ENCODE measurements at places on chromosomes 1 and 21.

GRCh38 chr1:36465731-36466369 is 1.7 kb upstream of the MRPS15 start:
- DNase-seq, result no peak

DNA sequence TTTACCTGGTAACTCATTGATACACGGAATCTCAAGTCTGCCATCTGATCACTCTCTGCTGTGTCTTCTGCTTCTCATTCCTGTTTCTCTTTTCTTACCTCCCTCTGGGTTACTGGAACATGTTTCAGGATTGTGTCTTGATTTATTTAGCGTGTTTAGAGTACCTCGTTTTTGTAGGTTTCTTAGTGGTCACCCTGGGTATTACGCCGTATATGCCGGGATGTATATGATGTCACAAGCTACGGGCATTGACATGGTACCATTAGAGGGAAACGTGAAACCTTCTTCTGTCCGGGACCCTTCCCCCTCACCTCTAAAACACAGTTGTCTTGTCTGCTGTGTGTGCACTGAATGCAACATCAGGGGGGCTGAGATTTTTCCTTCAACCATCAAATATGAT is 2.8 kb downstream of the ACTRT2 start:
- peak; percentile 1 for DNase-seq

GRCh38 chr1:29032841-29033240 is 90.9 kb downstream of the TMEM200B start:
- DNase-seq, result no peak

DNA sequence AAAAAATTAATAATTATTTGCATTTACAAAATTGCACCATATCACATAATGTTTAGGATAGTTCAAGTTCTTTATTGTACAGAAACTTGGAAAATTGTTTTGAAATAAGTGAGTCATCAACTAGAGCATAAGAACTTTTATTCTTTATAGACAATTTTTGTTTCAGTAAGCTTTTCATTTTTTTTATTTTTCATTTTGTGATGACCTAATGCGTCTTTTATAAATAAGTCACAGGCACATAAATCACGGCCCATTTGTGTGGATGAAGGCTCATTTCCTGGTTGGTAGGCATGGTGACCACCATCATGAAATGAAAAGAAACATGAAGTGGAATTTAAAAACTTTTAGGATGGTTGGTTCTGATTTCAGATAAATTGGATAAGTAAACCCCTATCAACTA is 39.3 kb downstream of the SPAG17 start:
- no peak for DNase-seq

GRCh38 chr1:119647228-119647733 is 785 bp downstream of the ZNF697 start:
- DNase-seq, result no peak

DNA sequence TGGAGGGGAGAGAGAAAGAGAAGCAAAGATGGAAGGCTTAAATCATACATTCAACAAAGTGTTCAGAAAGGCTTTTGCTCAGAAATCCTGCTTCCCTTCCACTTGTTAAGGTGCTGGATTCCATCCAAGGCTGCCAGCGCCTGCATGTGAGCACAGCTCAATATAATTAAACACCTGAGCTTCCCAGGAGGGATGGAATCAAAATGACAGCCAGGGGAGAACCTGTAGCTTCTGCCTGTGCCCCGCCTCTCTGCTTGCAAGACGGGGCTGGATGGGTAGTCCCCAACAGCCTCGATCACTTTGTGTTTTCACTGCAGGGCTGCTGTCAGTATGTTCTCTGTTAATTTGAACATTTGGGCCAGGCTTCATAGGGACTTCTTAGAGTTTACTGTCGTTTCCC is 225.7 kb downstream of the KCNH1 start:
- DNase-seq, result no peak

DNA sequence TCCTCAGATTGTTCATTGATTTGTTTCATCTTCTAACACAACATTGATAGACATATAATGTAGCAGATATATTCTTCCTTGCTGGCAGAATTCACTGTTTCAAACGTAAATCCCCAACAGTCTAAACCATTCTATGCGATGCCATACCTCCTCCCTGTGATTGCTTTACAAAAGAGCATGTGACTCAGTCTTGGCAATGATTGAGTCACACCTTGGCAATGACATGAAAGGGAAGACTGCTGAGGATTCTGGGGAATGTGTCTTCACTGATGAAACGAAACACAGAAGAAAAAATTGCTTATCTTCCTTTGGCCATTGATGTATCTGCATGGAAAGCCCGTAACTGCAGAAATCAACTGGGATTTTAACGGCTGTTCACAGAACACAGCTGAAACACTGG is 409.6 kb upstream of the ZRANB2 start:
- DNase-seq, result no peak

GRCh38 chr1:15337656-15338402 is 71.9 kb upstream of the EFHD2 start:
- DNase-seq, result no peak

DNA sequence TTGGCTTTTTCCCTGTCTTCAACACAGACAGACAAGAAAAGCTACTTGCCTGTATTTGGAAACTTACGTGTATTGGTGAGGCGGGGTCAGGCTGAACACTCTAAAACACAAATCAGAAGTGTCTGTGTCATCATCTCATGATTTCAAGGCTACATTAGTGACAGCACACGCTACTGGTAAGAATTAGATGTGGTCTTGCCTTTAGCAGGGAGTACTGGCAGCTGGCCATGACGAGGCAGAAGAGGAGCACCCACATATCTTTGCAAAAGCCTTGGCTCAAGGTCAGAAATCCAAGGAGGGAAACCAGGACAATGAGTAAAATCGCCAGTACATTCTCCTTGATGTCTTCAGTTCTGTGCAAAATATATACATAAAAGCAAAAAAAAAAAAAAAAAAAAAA is 77.7 kb downstream of the PCNX2 start:
- no peak for DNase-seq

GRCh38 chr21:34941162-34941561 is 107.9 kb downstream of the RUNX1 start:
- DNase-seq, result no peak

GRCh38 chr1:214270097-214270650 is 10.8 kb upstream of the SMYD2 start:
- DNase-seq, result no peak

- peak; percentile 52 for DNase-seq
Measured at GRCh38 chr21:37700641-37701202, 215.5 kb downstream of the KCNJ6 start.

GRCh38 chr1:6440198-6441126 is 15.9 kb downstream of the ESPN start:
- DNase-seq, result no peak

DNA sequence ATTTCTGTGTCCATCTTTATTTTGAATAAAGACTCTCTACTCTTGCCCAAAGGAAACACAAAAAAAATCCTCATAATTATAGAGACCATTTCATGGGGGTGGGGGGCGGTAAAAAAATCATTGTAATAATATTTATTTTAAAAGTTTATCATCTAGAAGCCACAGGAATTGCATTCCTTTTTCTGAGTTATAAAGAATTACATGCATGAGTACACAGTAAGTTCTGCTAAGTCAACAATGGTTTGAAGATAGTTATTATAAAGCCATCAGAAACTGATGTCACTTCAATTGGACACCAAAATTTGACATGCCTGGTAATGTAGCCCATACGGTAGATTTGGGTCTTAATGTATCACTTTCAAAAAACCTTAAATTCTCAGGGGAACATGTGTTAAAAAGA is 478.1 kb upstream of the NR5A2 start:
- no peak for DNase-seq

GRCh38 chr1:201172326-201172725 is 18.1 kb upstream of the TMEM9 start:
- no peak for DNase-seq

DNA sequence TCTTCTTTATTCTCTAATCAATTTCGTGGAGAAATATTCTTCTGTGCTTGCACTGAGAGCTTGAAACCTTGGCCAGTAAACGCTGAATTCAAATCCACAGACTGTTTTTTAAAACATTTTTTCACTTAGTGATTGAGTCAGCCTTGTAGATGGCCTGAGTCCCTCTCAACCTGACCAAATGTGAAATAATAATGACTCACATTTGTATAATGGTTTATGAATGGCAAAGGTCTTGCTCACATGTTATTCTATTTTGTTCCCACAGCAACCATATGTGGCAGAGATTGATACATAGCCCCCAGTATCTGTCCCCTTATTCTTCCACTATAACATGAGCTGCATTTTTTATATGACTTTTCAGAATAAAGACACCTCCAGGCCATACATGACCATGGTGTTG is 47.8 kb upstream of the CCDC190 start:
- no peak for DNase-seq

GRCh38 chr1:222557148-222557547 is 9.2 kb upstream of the HHIPL2 start:
- no peak for DNase-seq

GRCh38 chr1:17603091-17603841 is 63.8 kb downstream of the ARHGEF10L start:
- no peak for DNase-seq

DNA sequence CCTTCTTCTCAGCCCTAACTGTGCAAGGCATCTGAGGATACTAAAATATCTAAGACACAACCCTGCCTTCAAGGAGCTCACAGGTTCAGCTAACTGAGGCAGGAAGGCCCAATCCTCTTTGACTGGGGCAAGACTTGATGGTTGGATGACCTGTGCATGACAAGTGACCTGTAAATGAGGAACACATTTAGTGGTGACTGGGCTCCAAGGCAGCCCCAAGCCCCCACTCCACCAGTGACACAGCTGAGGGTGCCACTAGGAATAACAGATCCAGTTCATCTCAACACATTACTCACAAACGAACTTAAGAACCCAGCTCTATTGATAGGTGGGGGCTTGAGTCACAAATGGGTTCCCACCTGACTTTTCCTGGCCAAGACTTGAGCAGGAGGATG is 244.7 kb upstream of the IRF2BP2 start:
- no peak for DNase-seq

GRCh38 chr1:28915031-28915895 is 894 bp downstream of the EPB41 start:
- DNase-seq, result peak; percentile 37

GRCh38 chr1:168520052-168520751 is 23.6 kb downstream of the XCL2 start:
- DNase-seq, result no peak

DNA sequence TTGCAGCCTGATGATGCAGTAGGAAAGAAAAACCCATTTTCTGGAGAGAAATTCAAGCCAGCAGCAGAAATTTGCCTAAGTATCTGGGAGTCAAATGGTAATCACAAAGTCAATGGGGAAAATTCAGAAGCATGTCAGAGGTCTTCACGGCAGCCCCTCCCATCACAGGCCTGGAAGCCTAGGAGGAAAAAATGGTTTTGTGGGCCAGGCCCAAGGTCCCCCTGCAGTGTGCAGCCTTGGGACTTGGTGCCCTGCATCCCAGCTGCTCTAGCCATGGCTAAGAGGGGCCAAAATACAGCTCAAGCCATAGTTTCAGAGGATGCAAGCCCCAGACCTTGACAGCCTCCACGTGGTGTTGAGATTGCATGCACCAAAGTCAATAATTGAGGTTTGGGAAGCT is 334.8 kb downstream of the PTBP2 start:
- no peak for DNase-seq

- DNase-seq, result no peak
Measured at GRCh38 chr1:65063025-65063424, 85.0 kb upstream of the AK4 start.

DNA sequence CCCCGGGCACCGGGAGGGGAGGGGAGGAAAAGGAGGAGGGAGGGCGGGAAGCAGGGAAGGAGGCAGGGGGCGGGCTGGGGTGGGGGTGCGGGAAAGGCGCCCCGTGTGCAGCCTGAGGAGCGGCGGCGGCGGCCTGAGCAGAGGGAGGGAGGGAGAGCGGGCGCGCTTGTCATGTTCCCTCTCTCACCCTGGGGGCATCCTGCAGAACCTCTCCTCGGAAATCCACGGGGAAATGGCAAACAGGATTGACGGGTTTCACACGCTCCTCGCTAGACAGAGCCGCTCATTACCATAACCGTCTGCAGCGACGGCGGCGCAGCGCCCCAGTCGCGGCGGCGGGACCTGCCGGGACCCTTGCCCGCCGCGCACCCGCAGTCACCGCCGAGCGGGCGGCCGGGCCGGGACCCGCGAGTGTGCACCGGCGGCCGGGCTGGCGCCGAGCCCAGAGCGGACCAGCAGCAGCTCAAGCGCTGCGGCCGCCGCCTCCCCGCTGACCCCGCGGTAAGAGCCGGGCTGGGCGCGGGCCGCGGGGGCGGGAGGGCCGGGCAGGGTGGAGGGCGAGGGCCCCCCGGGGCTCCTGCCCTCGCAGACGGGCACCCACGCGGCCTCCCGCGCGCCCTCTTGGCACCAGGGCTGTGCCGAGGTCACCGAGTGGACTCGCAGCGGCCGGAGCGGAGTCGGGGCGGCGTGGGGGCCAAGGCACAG is at the start of gene SERTAD4:
SERTAD4 (plus strand) TSS at position 286 of the 705 bp plus-strand sequence. CDS start 5,165 bp downstream, outside the sequence.
- no peak for DNase-seq

GRCh38 chr1:186202271-186202764 is 172.7 kb downstream of the TPR start:
- no peak for DNase-seq

DNA sequence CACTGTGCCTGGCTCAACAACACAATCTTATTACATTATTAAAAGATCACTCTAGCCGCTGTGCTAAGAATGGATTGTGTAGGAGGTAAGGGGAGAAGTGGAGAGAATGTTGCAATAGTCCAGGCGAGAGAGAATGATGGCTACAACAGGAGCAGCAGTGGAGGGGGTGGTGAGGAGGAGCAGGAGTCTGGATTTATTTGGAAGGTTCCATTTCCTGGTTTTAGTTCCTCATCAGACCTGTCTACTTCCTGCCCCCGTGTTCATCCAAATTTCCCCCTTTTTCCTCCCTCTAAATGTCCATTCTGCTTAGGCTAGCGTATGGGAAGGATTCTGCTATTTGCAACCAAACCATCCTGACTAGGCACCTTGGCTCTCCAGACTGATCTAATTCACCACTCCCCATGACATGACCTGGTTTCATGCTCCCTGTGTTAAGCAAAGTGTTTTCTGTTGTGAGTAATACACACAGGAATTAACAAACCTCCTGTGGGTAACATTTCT is 35.1 kb upstream of the EYA3 start:
- peak; percentile 89 for DNase-seq

DNA sequence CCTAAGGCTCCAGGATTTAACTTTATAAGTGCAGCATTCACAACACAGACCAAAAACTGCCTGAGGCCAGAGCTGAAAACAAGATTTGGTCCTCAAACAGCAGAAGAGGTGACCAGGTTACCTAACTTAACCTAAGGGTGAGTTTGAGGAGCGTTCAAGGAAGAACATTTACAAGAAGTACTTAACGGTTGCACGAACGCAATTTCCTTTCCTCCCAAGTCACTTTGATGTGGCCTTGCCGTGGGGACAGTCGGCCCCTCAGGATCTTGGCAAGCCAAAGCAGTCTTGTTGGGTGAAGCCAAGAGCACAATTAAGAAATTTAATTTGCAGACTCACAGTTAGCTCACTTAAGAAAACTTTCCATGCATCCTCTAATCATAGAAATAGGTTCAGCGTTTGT is 202.6 kb upstream of the COA6 start:
- DNase-seq, result peak; percentile 68

- DNase-seq, result no peak
Measured at GRCh38 chr21:17119466-17120297, 393.2 kb upstream of the CXADR start.

GRCh38 chr1:181028615-181029014 is 5.2 kb upstream of the MR1 start:
- DNase-seq, result no peak

- no peak for DNase-seq
Measured at GRCh38 chr1:212221801-212222200, 63.4 kb upstream of the PPP2R5A start.

Data from HL-60 (cell line).